ENCODE measurements at places on chromosomes 2 and 18.
A peak's percentile ranks its signal among the peaks of the same experiment; 100 is the strongest.

GRCh38 chr2:41720331-41721251 lies 327.2 kb upstream of the PKDCC start:
- DNase-seq = no peak

GRCh38 chr2:114688241-114688640 lies 245.8 kb downstream of the DPP10 start:
- no peak for DNase-seq

DNA sequence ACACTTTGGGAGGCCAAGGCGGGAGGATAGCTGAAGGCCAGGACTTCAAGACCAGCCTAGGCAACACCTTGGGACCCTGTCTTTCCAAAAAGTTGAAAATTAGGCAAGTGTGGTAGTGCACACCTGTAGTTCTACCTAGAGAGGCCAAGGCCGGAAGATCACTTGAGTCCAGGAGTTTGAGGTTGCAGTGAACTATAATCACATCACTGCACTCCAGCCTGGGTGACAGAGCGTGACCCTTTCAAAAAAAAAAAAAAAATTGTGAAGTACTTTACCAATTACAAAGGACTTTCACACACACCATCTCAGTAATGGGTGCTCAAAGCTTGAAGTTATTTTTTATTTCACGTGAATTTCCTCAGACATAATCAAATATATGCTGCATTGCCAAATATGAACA lies 65.0 kb downstream of the ATAD2B start:
- DNase-seq = no peak

GRCh38 chr2:172135446-172135845 lies 32.7 kb upstream of the DLX2 start:
- no peak for DNase-seq

- no peak for DNase-seq
Measured at GRCh38 chr2:73915437-73915993, 11.2 kb upstream of the DGUOK start.

DNA sequence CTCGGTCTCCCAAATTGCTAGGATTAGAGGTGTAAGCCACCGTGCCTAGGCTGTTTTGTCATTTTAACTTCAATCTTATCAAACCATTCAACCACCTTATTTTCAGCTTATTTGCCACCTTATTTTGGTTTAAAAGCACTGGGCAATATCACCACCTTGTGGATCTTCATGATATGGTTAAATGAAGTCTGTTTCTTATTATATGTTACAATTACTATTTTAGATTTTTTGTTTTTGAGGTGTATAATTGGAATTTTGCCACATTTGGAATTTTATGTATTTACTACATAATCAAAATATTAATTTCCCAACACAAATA lies 43.8 kb upstream of the SCN9A start:
- DNase-seq = peak; percentile 13

DNA sequence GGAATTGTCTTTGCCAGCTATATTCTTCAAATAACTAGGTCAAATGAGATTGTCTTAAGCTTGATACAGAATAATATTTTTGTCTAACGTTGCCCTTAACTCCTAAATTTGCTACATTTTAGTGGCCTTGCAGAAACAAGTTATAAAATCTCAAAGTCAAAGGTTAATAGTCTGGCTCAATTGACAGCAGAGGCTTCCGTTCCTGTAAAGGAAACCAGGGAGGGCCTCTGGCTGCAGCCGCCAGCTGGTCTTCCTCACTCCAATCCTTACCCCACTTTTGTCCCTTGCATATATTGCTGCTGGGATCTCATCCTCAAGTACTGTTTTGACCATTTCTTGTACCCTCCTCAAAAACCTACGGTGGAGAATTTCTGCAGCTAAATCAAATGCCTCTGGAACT lies 17.1 kb downstream of the CYB5A start:
- DNase-seq = no peak

- no peak for DNase-seq
Measured at GRCh38 chr2:181896286-181896685, 4.8 kb downstream of the ITPRID2 start.

Data from AG20443 (cell line).